Retinal pigment epithelial cell (primary cell): ENCODE measurements at places on chromosomes 1 and 21.

GRCh38 chr1:88001460-88001859, 672.8 kb downstream of the LMO4 start:
- no peak for DNase-seq

GRCh38 chr1:192937128-192937527, 122.0 kb downstream of the UCHL5 start:
- no peak for DNase-seq

- no peak for DNase-seq
Measured at GRCh38 chr1:202251424-202252256, 58.0 kb downstream of the LGR6 start.

DNA sequence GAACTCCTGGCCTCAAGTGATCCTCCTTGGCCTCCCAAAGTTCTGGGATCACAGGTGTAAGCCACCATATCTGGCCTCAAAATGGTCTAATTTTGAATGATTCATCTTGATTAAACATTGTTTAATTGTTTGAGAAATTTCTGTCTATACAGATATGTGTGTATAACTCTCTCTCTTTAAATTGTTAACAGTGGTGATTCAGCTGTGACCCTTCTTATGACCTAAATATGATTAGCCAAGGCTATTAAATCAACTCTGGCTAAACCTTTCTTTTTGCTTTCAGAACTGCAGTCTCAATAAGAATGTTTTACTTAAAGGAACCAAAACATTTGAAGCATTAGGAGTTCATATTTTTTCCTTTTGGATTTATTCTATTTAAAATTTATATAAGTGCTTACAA, 19.2 kb upstream of the B3GALT5 start:
- peak; percentile 20 for DNase-seq

DNA sequence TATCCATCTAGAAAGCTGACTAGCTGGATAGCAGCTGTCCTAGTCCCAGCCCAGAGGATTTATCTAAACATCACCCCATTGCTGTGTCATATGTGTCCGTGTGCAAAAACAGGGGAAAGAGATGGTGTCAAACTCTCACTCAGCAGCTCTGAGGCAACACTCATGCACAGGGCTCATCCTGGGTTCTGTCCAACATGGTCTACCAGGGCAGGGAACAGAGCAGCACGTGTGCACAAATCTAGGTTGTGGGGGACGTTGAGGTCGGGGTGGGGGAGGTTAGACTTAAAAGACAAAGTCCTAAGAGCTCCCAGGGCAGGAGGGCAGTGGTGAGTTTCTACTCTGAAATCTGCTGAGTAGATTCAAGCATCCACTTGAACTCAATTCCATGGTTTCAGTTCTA, 16.2 kb downstream of the PI4KB start:
- DNase-seq, result no peak

DNA sequence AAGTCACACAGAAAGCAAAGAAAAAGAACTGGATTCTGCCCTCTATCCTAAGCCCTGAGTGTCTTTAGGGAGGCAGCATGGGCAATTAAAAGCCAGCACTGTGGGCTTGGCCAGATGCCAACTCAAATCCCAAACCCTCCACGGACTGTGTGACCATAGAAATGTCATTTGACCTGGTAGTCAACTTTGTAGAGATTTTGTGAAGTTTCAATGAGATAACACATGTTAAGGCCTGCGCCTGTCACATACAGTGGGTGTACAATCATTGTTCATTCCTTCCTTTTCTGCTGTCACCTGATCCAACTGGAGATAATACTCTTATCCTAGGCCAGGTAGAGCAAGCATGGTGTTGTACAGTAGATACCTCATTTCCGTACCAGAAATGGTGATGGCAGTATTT, 54.2 kb downstream of the TMEM53 start:
- no peak for DNase-seq

GRCh38 chr1:169059421-169059820, 47.1 kb upstream of the ATP1B1 start:
- DNase-seq, result no peak

DNA sequence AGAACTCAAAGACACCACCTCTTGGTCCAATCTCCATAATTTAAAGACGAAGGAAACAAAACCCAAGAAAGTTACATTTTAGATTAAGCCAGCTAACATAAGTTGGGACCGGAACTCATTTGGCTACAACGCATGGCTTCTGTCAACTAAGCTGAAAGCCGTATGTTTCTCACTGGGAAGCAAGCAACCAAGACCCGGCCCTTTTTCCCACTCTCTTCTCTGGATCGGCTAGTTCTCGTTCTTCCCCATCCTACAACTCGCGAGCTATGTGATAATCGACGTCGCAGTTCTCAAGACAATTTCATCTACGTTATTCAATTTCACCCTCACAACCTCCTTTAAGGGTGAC, 601 bp downstream of the CCT8 start:
- DNase-seq, result no peak

- peak; percentile 30 for DNase-seq
Measured at GRCh38 chr1:77533660-77534305, 148.7 kb downstream of the ZZZ3 start.

GRCh38 chr1:185325413-185325812, 8.4 kb upstream of the IVNS1ABP start:
- no peak for DNase-seq

DNA sequence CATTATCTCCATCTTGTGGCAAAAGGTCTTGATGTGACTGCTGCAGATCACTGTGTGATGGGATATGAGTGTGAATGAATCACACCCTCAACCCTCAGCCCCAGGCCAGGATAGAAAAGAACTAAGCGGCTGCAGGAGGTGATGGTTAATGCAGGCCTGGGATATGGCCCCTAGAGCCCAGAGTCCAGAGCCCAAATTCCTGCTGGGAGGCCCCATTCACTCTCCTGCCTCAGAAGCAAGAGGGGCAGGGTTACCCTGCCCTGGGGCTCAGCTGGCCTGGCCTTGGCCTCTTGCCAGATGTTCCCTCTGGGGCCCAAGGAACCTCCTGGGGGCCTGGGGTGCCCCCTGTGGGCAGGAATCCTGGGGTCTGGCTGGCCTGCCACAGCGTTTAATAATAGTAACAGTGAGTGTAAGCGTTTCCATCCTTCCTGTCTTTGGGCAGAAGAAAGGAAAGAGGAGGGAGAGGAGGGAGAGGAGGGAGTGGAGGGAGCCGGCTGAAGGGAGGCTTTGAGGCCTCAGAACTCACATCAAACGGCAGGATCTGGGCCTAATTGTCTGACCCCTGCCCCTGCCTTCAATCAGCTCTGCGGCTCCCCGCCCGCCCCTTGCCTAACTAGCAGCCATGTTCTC, 26.2 kb downstream of the DMAP1 start:
- no peak for DNase-seq

DNA sequence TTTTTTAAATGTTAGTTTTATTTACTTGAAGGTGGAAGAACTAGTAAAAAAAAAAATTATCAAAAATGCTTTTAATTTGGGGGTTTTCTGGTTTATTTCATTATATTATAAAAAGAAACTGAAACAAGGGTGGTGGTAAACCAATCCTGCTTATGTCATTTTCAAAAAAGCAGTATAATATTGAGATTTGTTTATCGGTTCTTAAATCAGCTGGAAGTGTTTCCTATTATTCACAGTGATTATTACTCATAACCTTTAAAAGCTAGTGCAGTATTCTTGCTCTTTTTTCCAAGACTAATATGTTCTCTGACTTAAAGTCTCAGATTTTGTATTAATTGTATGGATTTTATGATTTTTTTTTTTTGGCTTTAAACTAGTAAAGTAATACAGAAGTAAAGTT, 5.4 kb upstream of the LRRC40 start:
- DNase-seq, result no peak

- DNase-seq, result no peak
Measured at GRCh38 chr1:33094971-33095604, 14.1 kb downstream of the AZIN2 start.

- no peak for DNase-seq
Measured at GRCh38 chr1:66143651-66144050, 351.0 kb downstream of the PDE4B start.

GRCh38 chr1:114090738-114091505, 62.7 kb downstream of the SYT6 start:
- DNase-seq, result no peak

GRCh38 chr1:117655220-117655577, 49.4 kb downstream of the TENT5C start:
- DNase-seq, result no peak

DNA sequence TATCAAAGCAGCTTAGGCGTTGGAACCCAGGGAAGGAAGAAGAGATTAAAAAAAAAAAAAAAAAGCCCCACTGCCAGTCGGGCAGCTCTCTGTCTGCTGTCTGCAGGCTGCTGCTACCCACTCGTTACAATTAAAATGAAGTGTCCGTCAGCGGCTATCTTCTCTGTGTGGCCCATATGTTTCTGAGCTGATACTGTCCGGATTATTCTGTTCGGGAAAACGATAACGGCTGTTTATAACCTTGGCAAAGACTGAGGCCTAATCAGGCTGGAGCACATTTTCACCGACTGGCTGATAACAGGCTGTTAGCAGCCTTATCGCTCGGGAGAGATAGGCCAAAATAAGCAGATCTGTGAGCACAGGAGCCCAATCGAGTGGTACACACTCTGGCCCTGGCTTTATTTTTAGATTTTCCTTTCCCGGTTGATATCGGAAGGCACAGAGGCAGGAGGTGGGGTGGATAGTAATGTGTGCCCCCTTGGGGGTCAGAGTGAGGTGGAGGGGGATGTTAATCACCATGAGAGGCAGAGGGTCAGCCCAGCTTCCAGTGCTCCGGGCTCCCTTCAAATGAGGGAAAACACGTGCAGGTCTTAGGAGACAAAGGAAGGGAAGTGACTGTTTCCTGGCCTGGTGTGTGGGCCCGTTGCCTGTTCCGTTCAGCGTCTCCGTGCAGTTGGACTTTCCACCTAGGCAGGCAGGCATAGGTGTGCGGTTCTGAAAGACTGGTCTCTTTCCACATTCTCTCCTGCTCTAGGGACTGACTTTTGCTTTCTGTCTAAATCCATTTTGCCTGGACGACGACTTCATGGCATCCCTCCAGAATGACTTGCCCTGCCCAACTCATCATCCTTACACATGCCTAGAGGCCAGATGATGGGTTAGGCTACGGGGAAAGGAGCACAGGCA, 153.4 kb downstream of the PBX1 start:
- DNase-seq, result no peak

DNA sequence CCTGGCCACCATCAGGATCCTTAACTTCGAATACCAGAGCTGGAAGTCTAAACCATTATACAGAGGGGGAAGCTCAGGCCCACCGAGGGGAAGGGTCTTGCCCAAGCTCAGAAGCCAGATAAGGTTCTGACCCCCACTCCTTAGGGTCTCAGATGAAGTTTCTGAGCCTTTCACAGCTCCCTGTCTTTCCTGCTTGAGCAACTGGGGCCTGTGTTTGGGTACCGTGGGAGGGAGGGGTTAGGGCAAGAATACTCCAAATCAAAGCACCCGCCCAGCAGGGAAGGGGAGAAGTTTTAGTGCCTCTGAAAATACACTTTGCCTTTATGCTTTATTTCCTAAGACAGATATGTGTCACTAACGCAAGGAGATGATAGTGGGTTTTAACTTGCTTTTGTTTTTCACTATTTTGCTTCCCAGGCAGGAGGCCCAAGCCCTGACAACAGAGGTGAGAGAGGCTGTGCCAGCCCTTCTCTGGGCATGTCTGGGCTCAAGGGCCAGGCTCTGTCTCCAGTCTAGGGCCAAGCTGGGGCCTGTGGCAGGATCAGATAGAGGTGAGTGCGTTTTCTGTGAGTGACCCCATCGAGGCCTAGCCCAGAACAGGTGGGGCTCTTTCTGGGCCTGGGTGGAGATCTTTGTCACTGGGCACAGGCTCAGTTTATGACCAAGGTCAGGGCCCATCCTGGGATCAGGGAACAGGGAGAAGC, 20.5 kb upstream of the TENT5B start:
- DNase-seq, result no peak

DNA sequence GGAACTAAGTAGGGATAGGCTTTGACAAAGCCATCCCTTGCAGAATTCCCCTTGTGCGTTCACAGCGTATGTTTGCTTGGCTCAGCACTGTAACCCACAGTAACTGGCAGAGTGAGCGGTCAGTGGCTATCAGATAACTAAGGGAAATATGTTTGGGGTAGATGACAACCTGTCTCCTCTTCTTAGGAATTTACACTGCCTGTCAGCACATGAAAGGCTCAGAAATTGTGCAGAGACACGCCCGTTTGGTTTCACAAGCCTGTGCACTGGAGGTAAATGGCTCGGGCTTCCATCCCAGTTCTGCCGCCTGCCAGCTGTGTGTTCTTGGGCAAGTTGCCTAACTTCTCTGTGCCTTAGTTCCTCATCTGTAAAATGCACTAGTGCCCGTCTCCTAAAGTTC, 101.2 kb downstream of the PRDM2 start:
- DNase-seq, result no peak

DNA sequence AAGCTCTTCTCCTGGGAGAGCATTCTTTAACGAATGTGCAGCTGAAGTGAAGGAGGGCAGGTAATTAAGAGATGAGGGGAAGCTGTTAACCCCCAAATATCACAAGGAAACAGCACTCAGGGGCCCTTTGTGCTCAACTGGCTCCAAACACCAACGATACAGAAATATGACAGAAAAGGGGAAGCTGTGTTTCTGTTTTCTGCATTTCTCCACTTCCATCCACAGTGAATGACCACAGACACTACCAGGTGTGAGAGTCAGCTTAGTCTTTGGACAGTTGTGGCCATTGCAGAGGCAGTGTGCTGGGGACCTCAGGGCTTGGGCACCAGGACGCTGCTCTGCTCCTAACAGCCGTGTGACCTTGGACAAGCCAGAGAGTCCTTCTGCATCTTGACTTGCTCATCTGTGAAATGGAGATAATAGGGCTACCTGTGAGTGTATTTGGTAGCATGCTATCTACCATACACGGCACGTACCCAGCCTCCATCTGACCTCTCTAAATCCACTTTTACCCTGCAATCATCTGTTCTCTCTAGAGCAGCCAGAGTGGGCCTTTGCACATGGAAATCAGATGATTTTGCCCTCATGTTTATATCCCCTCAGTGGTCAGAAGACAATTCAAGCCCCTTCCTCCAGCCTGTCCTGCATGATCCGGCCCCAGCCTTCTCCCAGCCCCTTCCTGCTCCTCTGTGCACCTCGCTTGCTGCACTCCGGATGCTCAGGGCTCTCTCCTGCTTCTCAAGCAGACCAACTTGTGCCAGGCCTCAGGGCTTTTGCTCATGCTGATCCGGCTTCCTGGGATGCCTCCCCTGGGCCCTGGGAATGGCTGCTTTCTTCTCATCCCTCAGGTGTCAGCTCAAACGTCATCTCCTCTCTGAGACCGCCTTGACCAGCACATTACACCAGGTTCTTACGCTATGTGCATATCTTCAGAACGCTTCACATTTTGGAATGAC, 4.7 kb upstream of the TINAGL1 start:
- no peak for DNase-seq

- no peak for DNase-seq
Measured at GRCh38 chr1:151840421-151840820, 801 bp upstream of the C2CD4D start.

DNA sequence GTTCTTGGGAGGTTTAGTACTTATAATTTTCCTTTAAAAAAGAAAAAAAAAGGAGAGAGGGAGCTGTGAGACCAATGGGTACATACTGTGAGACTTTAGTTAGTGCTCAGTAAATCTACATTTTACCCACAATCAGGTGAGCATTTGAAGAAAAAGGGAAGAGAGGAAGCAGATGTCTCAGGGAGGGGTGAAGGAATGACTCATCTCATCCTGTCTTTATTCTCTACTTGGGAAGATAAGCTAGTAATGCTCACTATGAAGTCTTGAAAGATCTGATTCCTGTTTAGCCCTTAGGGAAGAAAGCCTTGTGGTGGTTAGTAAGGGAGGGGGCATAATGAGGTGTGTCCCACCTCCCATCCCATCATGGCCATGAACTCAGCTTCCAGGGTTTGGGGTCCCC, 112.6 kb downstream of the PLD5 start:
- no peak for DNase-seq

GRCh38 chr1:114986286-114986685, 43.3 kb upstream of the TSHB start:
- DNase-seq, result no peak
